ENCODE measurements at places on chromosomes 11 and 22. TPM values are rescaled to one million over a fixed set of nuclear protein-coding genes. Genes with fewer than 3 reads are reported as not detected.

DNA sequence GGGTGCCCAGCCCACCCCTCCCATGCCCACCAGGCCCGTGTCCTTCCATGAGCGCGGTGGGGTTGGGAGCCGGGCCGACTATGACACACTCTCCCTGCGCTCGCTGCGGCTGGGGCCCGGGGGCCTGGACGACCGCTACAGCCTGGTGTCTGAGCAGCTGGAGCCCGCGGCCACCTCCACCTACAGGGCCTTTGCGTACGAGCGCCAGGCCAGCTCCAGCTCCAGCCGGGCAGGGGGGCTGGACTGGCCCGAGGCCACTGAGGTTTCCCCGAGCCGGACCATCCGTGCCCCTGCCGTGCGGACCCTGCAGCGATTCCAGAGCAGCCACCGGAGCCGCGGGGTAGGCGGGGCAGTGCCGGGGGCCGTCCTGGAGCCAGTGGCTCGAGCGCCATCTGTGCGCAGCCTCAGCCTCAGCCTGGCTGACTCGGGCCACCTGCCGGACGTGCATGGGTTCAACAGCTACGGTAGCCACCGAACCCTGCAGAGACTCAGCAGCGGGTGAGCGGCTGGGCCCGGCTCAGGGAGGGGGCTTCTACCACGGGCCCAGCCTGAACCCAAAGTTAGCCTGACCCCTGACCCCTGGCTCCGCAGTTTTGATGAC, 3.0 kb downstream of the PKP3 start:
- peak; percentile 60 for DNase-seq

DNA sequence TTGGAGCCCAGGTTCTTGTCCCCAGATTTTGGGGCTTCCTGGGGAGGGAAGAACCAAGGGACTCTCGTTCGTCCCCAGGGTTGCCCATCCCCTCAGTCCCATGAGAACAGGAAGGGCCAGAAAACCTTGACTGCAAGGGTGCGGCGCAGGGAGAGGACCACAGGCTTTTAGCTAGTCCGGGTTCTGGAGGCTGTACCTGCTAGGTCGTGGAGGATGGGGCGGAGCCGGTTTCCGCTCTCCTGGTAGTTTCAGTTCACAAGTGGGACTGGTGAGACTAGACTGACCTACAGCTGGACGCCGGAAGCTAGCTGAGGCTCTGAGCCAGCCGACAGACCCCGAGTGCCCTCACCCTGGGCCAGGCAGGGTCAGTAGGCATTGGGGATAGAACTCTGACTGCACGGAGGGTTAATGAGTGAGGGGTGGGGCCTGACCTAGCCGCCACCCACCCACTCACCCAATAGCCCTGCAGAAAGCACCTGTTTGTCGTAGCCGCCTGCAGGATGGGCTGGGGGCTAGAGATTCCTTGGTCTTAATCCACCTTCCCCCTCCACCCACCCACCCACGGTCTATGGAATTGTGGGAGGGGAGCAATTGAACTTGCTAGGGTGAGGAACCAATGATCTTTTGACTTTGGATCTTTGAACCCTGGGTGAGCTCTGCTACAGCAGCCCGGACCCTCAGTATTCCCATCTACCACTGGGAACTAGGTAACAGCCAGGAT, 1.5 kb downstream of the MAFF start:
- DNase-seq = no peak

DNA sequence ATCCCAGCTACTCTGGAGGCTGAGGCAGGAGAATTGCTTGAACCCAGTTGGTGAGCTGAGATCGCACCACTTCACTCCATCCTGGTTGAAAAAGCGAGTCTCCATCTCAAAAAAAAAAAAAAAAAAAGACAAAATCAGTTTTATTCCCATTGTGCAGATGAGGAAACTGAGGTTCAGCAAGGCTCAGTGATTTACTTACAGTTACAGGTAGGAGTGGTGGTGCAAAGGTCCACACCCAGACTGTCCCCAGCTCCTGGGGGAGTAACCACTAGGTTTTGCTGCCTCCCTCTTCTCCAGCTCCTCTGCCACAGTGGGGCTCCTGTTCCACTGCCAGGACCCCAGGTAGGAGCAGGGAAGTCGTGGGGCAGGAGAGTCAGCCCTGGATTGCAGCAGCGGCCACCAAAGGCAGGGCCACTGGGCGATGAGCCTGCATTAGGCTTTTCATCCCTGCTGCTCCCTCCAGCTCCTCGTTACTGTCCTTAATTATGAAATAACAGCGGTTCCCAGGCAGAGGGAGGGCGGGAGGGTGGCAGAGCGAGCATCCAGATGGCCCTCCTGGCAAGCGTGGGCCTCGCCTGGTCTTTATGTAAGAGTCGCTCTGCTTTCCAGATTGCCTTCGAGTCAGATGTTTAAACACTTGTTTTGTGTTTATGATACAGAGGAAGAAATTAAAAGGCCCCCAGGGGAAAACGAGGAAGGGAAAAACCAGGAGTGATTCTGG, 15.5 kb upstream of the RASD2 start:
- no peak for DNase-seq

DNA sequence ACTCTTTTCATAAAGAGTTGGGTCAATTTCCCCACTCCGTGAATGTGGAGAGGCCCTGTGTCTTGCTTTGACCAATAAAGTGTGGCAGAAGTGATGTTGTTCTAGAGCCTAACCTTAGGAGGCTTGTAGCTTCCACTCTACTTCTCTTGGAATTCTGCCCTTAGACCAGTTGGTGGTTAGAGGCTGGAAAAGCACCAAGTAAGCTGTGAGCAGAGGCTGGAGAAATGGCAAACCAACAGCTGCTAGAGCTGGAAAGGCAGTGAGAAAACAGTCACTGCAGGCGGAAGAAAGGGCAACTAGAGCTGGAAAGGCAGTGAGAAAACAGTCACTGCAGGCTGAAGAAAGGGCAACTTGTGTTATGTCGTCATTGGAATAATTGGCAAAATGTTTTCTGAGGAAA, 29.8 kb upstream of the MSANTD2 start:
- no peak for DNase-seq

GRCh38 chr22:31211482-31211861, 626 bp upstream of the LIMK2 start:
- DNase-seq = no peak

DNA sequence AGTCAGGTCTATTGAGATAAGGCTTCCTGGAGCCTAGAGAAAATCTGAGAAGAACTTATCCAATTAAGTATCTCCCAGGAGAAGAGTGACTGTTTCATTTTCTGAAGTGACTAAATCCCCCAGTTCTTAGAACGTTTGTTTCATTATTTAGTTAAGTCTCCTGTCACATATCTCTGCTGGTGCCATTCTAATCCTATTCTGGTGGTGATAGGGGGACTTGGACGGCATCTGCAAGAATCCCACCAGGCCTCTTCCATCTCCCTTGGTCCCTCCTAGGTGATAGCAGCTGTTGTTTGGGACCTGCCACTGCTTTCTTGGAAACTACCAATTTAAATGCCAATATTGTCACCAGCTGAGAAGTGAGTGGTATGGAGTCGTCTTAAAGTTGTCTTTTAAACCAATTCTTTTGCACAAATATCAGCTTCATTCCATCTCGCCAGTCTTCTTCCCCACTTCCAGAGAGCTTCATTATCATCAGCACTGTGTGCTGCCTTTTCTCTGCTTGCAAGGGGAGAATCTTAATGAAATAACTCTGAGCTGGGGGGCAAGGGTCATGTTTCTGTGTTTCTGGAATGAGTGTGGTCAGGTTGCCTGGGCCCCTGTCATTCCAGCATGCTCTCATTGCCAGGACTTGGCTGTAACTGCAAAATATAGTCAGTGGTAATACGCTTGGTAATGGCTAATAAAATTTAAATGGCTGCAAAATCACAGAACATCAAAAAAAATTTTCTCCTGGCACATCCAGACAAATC, 104.8 kb downstream of the LDLRAD3 start:
- no peak for DNase-seq

DNA sequence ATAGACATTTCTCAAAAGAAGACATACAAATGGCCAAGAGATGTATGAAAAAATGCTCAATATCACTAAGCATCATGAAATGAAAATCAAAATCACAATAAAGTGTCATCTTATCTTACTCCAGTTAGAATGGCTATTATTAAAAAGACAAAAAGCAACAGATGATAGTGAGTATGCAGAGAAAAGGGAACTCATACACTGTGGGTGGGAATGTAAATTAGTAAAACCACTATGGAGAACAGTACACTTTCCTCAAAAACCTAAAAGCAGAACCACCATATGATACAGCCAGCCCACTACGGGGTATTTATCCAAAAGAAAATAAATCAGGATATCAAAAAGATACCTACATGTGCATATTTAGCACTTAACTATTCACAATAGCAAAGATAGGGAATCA, 700.0 kb upstream of the ANO5 start:
- no peak for DNase-seq

UPK2 gene
- not detected for total RNA-seq

SULT4A1 gene
- not detected for total RNA-seq

DNA sequence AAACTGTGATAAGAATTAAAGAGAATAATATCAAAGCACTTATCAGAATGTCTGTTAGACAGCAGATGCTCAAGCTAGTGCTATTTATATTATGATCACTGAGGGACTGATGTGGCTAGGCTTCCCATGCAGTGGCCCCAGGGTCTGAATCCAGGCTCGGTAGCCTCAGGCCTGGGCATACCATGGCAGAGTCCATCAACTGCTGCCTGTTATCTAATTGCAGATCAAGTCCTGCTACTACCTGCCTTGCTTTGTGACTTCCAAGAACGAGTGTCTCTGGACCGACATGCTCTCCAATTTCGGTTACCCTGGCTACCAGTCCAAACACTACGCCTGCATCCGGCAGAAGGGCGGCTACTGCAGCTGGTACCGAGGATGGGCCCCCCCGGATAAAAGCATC, 57.5 kb downstream of the TIMP3 start:
- DNase-seq = no peak

DNA sequence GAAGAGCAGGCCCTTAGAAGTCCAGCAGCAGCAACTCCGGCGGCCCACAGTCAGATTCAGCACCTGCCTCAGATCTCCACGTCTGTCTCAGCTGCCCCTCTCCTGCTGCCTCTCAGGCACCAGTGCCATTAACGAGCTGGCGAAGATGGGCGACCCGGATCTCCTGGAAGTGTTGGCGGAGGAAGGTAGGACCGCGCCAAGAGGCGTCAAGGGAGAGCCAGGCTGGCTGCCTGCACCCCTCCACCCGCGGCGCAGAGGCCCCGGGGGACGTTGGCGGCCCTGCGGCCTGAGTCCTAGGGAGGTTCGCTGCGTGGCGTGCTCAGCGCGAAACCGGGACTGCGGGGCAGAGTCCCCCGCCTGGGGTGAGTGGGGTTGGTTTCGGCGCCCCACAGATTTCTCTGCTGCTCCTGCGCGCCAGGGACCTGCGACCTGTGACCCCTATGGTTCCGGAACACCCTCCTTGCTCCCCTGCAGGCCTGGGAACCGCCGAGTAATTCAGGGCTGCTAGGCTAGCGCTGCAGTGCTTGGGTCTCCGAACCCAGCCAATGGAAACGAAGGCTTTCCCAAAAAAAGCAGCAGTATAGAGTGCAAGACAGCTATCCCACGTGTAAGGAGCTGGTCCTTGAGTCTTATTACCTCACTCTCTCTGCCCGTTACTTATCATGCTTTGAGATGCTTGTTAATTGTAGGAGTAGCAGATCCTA, 615 bp downstream of the ANO5 start:
- no peak for DNase-seq

- no peak for DNase-seq
These were observed 227.9 kb downstream of the BLID start for GRCh38 chr11:121887976-121888557.

DNA sequence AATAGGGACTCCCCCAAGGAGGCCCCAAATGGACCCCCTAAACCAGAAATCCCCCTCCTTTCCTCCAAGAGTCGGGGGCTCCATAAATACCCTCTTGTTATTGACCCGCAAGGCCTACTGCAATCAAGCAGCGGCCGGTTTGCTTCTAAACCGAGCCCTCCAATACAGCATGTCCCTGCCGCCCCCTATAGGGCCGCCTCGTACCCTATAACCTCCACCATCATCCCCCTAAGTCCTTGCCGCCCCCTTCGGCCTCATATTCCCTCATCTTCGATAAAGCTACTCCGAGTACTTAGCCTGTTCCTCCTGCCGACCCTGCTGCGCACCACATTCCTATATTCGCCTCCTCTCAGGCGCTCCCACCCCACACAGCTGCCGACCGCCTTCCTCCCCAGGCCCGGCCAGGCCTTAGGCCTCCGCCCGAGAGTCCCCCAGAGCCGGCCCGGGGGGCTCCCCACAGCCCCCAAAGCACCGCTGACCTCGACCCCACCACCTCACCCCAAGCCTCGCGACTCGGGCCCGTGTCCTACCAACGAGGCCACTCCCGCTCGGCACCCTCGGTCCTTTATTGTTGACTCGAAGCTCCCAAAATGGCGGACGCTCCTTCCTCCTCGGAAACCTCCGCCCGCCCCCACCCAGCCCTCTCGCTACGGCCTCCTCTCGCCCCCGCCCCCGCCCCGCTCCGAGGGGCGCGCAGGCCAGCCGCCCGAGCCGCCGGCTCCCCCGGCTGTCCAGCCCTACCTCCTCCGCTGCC, 430 bp downstream of the DDX6 start:
- DNase-seq = peak; percentile 78

- no peak for DNase-seq
These were observed 62.2 kb downstream of the FAM181B start for GRCh38 chr11:82671451-82671850.

- DNase-seq = no peak
These were observed 10.6 kb upstream of the GAB2 start for GRCh38 chr11:78428266-78428636.

OR52E8 gene
- total RNA-seq = not detected

GRCh38 chr11:7892840-7893254, 38.2 kb downstream of the OR10A6 start:
- no peak for DNase-seq

GRCh38 chr11:67371189-67371910, 2.0 kb downstream of the CLCF1 start:
- DNase-seq = peak; percentile 54

GRCh38 chr22:30781271-30781875, 86.7 kb downstream of the OSBP2 start:
- DNase-seq = no peak

PHF21B gene
- not detected for total RNA-seq

GRCh38 chr22:19146215-19146968, 1.9 kb upstream of the ESS2 start:
- no peak for DNase-seq

OR51B2 gene
- total RNA-seq = not detected

MTMR2 gene
- total RNA-seq = 12.0 TPM

GRCh38 chr11:102313238-102313940, 3.9 kb upstream of the BIRC3 start:
- DNase-seq = no peak

CDCA5 gene
- total RNA-seq = 2.8 TPM

Measured in upper lobe of left lung (tissue), 6 donors.